T-helper 1 cell (primary cell): ENCODE measurements at places on chromosomes 7 and 10.

- DNase-seq, result no peak
These were observed 132.7 kb downstream of the PRPF18 start for GRCh38 chr10:13719425-13719824.

GRCh38 chr7:138247568-138248333 lies 171.5 kb downstream of the AKR1D1 start:
- DNase-seq, result no peak

- no peak for DNase-seq
These were observed 16.6 kb downstream of the CHCHD3 start for GRCh38 chr7:133065301-133065700.

DNA sequence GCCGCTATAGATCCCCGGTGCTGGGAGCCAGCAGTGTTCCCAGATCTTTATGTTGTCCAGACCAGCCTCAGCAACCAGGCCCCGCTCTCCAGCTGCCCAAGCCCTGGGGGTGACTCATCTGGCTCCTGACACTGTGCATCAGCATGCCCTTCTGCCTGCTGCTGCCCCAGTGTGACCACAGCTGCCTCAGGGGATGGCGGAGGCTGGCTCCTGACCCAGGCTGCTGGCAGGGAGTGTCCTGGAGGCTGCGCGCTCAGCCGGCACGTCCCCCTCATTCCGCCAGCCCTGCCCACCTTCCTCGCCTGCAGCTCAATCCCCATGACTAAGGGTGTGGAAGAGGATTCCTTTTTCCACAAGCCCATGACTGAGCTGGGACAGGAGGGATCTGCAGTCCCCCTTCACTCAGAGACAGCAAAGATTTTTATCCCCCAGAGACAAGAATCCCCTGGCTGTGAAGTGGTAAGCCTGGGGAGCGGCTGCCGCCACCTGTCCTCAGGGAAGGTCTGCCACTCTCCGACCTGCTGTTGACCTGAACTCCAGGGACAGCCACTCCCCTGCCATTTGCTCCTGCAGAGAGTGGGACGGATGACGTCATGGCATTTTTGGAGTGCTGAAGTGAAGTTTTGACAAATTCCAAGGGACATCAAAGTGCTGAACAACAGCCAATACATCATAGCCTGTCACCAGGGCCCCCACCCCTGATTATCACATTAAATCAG lies 182.8 kb upstream of the BMPER start:
- no peak for DNase-seq

- no peak for DNase-seq
These were observed 6.8 kb upstream of the NODAL start for GRCh38 chr10:70448236-70448635.

DNA sequence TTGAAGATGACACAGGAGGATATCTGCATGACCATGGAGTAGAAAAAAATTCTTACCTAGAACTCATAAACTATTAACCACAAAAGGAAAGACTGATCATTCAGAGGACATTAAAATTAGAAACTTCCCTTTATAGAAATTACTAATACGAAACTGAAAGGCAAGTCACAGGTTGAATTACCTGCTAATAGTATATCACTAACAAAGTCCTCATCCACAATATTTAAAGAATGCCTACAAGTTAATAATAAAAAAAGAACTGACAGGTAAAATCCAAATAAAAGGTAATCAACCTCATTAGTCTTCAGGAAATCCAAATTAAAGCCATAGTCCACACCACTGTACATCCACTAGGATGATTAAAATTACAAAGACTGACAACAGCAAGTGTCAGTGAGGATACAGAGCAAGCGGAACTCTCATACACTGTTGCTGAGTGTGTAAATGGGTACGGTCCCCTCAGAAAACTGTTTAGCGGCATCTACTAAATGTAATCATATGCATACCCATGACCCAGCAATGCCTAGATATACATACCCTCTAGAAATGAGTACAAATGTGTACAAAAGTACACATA lies 71.2 kb downstream of the ARHGAP21 start:
- no peak for DNase-seq

GRCh38 chr10:30750971-30751677 lies 121.6 kb upstream of the LYZL2 start:
- DNase-seq, result no peak

DNA sequence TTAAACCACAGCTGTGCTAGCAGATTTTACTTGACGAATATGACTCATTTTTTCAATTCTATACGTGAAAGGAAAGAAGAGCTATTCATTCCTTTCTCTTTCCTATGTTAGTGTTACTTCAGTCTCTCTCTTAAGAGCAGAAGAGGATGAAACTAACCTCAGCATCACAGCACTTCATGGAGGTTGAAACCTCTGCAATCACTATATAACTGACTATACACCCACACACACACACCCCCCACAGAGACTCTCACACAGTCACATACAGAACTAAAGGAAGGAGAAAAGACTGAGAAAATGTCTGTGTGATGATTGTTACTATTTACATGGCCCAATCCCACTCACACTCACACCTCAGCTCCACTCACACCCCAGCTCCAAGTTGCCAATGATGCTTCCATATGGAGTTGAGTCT lies 104.2 kb downstream of the KIF20B start:
- DNase-seq, result peak; percentile 73

- no peak for DNase-seq
These were observed 89.6 kb downstream of the DNAJB9 start for GRCh38 chr7:108659261-108659660.

DNA sequence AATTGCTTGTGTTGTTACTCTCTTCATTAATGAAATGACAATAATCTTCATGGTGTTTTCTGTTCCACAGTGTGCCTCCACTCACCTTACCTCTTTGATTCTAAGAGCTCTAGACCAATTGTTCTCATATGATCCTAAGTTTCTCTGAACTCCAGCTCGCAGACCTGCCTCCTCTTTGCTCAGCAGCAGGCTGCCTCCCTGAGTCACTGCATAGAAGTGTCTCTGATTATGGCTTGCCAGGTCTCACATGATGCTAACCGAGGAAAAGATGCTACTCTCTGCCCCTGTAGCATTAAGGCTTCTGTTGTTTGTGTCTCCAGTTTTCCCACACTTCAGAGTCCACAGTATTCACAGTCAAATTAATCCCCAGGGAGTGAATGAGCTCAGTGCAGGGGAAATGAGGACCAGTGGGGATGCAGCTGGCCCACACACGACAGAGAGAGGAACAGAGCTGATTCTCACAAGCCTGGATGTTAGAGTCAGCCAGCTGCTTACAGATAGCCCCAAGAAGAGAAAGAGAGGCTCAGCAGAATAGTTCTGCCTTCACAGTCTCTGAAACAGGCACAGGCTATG lies 145.9 kb upstream of the EGR2 start:
- DNase-seq, result no peak

DNA sequence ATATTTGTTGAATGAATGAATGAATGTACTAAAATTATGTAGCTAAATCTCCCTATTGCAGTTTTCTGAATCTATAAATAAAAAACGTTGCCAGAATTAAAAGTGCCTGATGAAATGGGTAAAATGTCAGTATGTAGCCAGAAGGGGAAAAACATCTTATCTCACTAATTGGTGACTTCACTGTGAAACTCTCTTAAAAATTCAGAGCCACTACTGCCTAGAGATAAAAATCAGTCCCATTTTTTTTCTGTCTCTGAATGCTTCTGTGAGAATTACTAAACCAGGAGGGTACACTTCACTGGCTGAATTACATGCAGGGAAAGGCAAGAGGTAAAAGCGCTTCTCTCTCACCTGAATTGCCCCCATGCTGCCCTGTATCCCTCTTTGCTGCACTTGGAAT lies 69.6 kb upstream of the HPS1 start:
- DNase-seq, result no peak

DNA sequence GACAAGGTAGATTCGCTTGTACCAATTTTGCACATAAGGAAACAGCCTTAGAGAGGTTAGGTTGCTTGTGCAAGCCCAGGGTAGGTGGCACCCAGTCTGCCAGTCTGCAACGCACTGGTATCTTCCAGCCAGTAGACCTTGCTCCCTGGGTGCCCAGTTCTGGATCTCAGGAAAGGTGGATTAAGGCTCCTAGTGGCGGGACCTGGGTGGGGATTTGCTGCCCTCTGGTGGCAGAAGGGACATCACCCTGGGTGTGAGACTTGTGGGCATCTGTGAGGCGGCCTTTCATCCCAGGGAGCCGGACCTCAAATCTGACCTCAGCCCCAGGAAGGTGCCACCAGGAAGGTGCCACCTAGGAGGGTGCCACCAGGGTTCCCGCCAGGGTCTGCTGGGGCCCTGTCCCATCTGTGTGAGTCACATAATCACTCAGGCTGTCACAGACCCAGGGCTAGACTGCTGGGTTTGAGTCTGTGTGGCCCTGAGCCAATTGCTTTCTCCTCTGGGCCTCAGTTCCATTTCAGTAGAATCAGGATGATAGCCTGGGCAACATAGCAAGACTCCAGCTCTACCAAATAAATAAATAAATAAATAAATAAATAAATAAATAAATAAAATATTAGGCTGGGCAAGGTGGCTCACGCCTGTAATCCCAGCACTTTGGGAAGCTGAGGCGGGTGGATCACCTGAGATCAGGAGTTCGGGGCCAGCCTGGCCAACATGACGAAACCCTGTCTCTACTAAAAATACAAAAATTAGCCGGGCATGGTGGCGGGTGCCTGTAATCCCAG lies 5.3 kb upstream of the PRKRIP1 start:
- peak; percentile 63 for DNase-seq

DNA sequence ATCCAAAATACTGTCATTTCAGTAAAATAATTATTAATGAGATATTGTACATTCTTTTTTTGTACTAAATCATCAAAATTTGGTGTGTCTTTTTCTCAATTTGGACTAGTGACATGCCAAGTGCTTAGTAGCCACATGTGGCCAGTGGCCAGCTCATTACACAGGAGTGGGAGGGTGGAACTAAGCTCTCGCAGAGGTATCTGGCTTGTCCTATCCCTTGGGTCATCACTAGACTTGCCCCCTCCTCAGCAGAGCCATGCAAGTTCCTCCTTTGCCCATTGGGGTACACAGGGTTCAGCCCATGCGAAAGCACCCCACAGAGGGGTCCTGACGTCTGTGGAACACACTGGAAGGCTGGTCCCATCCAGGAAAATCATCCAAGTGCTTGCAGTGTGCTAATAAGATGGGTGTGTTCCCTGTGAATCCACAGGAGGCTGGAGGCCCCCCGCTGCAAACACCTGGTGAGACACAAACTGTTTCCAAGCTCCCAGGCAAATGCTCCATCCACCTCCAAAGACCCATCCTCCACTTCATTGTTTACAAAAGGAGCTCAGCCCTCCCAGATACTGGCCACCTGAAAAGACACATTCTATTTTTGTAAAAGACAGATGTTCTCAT lies 1.3 kb downstream of the ARHGAP22 start:
- no peak for DNase-seq

DNA sequence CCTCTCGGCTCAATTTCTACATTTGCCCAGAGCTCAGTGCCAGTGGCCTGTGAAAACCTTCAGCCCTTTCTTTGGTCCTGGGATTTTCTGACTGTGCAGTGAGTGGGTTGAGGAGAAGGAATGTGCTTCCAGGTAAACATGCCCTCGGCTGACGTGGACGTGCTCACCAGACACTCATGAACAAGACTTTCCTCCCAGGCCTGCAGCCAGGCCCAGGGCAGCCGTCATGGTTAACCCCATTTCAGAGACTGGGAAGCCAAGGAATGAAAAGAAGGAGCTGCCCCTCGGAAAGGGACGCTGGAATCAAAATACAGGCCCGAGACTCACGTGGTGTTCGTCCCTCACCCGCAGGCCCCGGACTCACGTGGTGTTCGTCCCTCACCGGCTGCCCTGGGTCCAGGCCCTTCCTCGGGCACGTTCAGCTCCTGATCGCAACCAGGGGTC lies 8.8 kb upstream of the CALML5 start:
- no peak for DNase-seq

DNA sequence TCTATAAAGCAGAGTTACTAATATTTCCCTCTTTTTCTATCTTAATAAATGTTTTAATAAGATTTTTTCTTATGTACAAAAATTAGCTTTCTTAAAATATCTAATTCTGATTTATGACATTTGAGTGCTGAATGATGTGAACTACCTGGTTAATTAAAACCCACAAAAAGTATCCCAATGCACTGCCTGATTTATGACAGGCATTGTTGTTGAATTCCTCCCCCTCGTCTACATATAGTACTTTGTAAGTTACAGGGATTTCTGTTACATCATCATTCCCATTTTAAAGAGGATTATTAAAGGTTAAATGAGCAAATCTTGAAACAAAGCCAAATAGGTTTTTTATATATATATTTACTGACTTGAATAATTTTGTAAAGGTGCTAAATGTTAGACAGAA lies 91.1 kb downstream of the NRBF2 start:
- DNase-seq, result no peak

- no peak for DNase-seq
These were observed 124.7 kb upstream of the C1QL3 start for GRCh38 chr10:16646181-16647059.

DNA sequence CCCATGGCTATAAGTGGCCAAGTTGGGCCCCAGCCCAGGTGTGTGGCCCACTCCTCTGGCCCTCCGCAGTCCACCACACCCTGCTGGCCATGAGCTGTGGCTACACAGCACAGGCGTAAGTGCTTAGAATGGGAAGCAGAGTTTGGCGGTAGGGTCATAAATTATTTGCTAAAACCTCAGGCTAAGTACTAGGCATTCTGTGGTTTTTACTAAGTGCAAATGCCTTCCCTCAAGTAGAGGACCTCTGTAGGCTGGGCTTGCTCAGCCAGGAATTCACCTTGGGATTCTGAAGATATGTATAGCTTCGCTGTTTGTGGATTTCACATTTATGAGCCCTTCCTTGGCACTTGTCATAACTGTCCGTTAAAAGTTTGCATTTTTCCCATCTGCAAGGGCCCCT lies 44.8 kb upstream of the LOXL4 start:
- DNase-seq, result no peak

GRCh38 chr7:112257073-112257472 lies 50.6 kb downstream of the ZNF277 start:
- no peak for DNase-seq

DNA sequence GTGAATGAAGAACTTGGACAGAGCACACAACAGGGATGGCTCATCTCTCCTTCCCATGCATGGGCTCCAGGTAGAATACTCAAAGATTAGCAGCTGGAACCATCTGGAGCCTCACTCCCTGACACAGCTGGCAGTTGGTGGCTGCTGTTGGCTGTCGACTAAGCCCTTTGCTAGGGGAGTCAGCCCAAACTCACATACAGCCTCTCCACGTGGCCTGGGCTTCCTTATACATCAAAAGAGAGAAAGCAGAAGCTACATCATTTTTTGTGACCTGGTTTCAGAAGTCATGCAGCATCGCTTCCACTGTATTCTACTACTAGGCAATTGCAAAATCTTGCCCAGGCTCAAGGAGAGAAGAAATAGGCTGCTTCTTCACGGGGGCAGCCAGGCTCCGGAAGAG lies 24.4 kb downstream of the ASNS start:
- no peak for DNase-seq
